Neural crest cell (in vitro differentiated cells): ENCODE measurements at places on chromosomes 16 and 17. TPM values are rescaled to one million over a fixed set of nuclear protein-coding genes. Genes with fewer than 3 reads are reported as not detected.

DNA sequence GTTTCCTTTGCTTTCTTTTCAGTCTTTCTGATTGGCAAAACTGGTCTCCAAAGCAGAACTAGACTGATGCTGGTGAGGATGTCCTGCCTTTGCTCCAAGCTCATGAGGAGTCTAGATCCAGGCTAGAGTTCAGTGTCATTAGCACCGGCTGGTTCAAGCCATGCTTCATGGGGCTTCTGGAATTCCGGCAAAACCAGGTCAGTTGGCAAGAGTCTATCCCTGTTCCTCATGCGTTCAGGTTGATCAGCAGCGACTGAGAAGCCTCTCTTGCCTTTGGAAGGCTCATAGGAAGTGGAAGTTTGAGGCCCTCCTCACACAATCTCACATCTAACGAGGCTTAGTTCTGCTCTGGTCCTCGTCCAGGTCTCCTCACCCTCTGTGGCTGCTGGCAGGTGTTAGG is 194.3 kb downstream of the HS3ST3A1 start:
- no peak for DNase-seq

DNA sequence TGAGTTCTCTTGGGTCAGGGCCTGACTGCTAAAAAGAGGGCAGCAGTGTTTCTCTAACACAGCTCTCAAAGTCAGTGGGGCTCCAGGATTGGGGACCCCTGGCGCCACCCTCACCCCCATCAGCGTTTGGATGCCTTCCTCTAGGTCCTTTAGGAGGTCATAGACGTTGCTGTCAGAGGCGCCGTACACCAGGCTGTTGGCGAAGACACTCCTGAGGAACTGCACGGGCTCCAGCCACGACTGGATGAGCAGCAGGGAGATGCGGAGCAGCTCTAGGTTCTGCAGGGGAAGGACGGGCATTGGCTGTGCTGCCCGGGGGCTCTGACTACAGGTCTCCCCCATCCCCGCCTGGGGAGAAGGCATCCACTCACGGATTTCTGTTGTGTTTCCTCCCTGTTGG is 993 bp downstream of the GH1 start:
- DNase-seq: no peak

- DNase-seq: no peak
Measured at GRCh38 chr17:33927732-33928133, 327.4 kb upstream of the CCL2 start.

DNA sequence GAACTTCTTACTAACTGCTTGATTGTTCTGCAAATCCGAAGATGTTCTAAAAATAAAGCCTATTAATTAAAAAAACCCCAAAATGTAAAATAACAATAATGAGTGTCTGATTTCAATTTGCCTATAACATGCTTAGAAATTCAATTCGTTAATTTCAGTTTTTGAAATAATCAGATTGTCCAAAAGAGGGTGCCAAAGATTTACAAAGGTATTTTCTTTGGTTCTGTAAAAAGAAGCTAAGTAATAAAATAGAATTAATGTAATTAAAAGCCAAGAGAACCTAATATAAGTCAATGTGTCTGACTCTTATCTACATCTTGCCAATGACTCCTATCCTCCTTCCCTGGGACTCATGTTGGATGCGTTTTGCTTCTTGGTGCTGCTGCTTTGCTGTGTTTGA is 75.0 kb upstream of the CPHXL start:
- no peak for DNase-seq

GRCh38 chr16:88815901-88816589 is 4.3 kb upstream of the APRT start:
- no peak for DNase-seq

Gene KRT39
- total RNA-seq: not detected in 2 replicates
